ENCODE measurements at places on chromosomes 16 and 17. TPM values are rescaled to one million over a fixed set of nuclear protein-coding genes. Genes with fewer than 3 reads are reported as not detected.

Gene TMEM204
- 5.4 TPM for total RNA-seq

Gene EPN3
- total RNA-seq = 3.8 TPM

Gene KRTAP2-2
- not detected for total RNA-seq

Gene ABI3
- 0.13 TPM for total RNA-seq

Gene FBXW10
- total RNA-seq = 0.20 TPM

Gene USP31
- 5.7 TPM for total RNA-seq

Gene NKD1
- total RNA-seq = 4.1 TPM

Gene LITAFD
- total RNA-seq = not detected

Gene PPP1R27
- total RNA-seq = not detected

Gene MYH13
- 0.03 TPM for total RNA-seq

Gene CFAP97D1
- not detected for total RNA-seq

Gene MLYCD
- total RNA-seq = 6.3 TPM

Gene TEX14
- total RNA-seq = 0.04 TPM

Gene SBK1
- total RNA-seq = 1.8 TPM

Gene HSD17B1
- total RNA-seq = 0.12 TPM

Gene EVPL
- 2.7 TPM for total RNA-seq

Gene ACE
- total RNA-seq = 4.2 TPM

Gene HOXB8
- 0.57 TPM for total RNA-seq

Gene ST6GALNAC2
- 1.4 TPM for total RNA-seq

Gene ASPHD1
- 18.6 TPM for total RNA-seq

Gene RGS11
- 0.04 TPM for total RNA-seq

Gene MGAT5B
- total RNA-seq = 0.60 TPM

Gene SSTR5
- not detected for total RNA-seq

Gene ACAP1
- not detected for total RNA-seq

Gene QRICH2
- total RNA-seq = 3.6 TPM

Gene CD7
- 0.64 TPM for total RNA-seq

Gene PRRT2
- 7.0 TPM for total RNA-seq

Gene C16orf74
- total RNA-seq = 1.4 TPM

Gene ZP2
- 0.20 TPM for total RNA-seq

Gene ZNRF1
- total RNA-seq = 23.0 TPM

Gene ARMC7
- total RNA-seq = 3.5 TPM

Gene WNK4
- 1.5 TPM for total RNA-seq

Gene JPH3
- 2.3 TPM for total RNA-seq
